ENCODE measurements at places on chromosomes 7 and 10. TPM values are rescaled to one million over a fixed set of nuclear protein-coding genes. Genes with fewer than 3 reads are reported as not detected.

The TMEM236 gene
- 0.05 TPM for total RNA-seq

The GRID2IP gene
- 0.61 TPM for total RNA-seq

The PVRIG gene
- not detected for total RNA-seq

The TUBB8 gene
- 0.68 TPM for total RNA-seq

The SLIT1 gene
- total RNA-seq = 10.6 TPM

The IL2RA gene
- total RNA-seq = not detected

The IRF5 gene
- total RNA-seq = not detected

The HOXA2 gene
- 41.6 TPM for total RNA-seq

The FZD8 gene
- 3.5 TPM for total RNA-seq

The FAM25C gene
- not detected for total RNA-seq

The PON3 gene
- not detected for total RNA-seq

The ANKRD7 gene
- not detected for total RNA-seq

The PRLHR gene
- not detected for total RNA-seq

The MBL2 gene
- not detected for total RNA-seq

The GRM3 gene
- total RNA-seq = 3.4 TPM
